ENCODE measurements at places on chromosomes 11 and 22.

DNA sequence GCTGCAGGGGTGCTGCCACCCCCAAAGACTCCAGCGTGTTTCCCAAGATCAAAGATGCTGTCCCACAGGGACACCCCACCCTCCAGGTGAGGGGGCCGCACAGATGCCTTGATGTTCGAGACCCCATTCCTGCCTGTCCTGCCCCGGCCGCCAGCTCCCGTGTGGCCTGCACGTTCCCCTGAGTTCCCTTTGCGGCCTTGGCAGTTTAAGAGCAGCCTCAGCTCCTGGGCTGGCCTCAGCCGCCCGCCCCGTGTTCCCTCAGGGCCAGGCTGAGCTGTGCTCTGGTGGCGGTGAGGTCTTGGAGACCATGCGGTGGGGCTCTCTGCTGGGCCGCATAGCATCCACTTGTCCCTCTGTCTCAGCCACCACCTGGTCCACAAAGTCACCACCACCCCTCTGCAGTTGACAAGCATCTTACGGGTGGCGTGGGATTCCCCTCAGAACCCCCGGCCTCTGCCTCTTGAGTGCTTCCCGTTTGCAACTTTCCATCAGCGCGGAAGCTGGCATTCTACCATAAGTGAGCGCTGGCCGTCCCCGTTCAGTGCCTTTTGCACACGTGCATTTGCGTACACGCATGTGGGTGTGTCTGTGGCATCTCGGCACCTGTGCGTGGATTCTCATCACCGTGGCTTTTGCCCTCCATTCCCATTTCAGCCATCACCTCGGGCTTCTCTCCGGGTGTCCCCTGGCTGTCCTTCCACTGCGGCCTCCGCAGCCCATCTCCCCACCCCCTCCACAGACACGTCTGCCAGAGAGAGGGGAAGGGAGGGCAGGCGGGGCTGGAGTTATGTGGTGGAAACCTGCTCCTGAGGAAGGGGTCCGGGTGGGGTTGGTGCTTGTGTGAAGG, 35.9 kb downstream of the CTTN start:
- DNase-seq = no peak

- no peak for DNase-seq
These were observed 77.8 kb upstream of the GDPD4 start for GRCh38 chr11:77379253-77379652.

- no peak for DNase-seq
These were observed 742.3 kb downstream of the DLG2 start for GRCh38 chr11:84884836-84885235.

DNA sequence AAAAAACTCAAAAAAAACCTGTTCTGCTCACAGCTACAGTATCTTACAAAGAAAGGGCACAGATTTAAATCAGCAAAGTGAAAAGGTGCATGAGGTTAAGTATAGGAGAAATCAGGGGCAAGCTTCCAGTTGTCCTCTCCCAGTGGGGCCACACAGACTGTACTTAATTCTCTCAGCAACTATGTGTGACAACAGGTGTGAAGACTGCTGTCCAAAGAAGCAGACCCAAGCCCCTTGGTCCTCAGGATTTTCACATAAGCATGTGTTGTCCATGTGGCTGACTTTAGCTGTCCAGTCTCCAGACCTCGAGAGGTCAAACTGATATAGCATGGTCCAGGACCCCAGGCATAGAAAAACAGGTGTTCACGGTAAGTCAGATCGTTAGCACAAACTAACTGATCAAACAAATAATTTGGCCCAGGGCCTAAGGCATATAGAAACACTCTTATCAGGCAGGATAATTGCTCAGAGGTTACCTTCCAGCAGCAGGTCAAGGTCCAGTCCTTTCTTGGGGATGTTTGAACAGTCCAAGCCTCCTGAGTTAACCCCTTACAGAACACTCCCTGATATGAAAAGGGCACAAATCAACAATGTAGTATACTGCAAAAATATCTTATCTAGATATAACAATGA, 21.1 kb upstream of the CSTF3 start:
- DNase-seq = no peak

DNA sequence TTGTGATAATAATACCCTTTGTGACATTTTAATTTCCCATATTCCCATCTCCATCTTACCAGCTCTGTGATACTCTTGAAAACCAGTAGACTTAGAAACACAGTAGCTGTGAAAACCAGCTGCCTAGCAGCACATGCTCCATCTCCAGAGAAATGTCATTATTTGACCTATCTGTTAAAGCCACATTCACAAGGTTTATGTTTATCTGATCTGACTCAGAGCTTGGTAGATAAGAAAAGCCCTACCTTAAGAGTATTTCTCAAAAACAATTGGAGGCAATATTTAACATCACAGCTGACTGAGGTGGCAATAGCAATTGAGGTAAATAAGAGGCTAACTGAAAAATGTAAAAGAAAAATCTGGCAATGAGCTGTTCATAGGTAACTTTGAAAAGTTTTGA, 8.1 kb upstream of the ANO3 start:
- no peak for DNase-seq

DNA sequence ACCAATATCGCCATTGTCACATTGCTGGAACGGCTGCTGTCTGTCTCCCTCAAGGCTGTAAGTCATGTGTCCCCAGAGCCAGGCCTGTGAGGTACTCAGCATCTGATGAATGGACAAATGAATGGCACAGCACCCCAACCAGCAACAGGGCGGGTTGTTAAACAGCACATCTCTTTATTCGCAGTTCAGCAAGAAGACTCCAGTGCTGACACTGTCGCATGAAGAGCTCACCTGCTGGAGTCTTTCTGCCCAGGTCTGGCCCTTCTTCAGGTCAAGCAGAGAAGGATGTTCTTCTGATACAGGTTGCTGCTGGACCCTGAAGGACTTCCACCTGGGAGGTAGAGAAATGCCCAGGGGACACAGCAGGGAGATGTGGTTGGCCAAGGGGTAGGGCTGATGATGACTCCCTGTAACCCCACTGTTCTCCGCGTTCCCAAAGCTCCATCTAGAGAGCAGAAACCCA, 4.8 kb downstream of the SPATA19 start:
- no peak for DNase-seq

- DNase-seq = no peak
These were observed 25.2 kb upstream of the OR8B8 start for GRCh38 chr11:124470561-124471227.

DNA sequence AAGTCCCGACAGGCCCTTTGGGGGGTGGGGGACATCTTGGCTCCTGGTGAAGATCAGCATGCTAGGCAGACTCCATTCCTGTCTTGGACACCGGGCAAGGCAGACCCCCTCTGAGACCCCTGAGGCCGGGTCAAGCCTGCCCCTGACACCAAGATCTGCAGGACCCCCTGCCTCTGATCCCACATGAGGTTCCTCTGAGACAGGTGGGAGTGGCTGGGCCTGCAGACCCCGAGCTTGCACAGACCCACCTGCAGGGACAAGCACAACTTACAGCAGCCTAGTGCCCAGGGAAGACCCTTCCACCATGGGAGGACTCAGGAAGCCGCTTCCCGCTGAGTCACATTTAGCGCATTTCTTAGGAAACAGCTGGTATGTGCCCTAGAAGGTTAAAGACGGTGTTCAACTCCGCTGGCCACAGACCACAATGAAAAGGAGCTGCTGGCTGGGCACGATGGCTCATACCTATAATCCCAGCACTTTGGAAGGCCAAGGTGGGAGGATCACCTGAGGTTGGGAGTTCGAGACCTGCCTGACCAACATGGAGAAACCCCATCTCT, 15.5 kb downstream of the ARVCF start:
- no peak for DNase-seq

GRCh38 chr22:37751449-37752188, 54.8 kb downstream of the TRIOBP start:
- DNase-seq = no peak

GRCh38 chr11:11416502-11416901, 63.5 kb upstream of the CSNK2A3 start:
- DNase-seq = no peak

DNA sequence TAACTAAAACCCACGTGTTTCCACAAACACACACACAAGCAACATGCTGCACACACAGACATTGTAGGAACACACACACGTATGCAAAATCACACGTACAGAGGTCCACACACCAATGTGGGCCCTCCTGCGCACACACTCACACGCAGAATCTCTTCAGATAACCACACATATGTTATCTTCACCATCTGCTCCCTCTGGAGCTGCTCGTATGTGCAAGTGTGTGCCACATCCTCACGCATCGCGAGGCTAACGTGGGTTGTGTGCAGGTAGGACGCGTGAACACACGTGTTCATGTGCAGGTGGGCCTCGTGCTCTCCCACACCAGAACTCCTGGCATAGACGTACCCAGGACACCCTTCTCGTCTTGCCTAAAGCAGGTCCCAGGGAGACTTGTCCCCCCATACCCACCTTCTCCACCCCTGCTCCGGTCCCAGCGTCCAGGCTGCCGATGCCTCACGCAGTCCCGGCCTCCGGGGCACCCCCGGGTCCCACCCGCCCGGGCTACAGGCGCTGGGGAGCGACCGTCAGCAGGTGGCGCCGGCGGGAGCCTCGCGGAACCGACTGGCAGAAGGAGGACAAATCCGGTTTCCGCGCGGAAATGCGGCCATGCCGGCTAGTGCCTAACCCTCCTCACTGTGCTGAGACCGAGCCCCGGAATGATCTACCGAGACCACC, 10.3 kb upstream of the IGSF9B start:
- DNase-seq = no peak

GRCh38 chr11:85791409-85791990, 19.4 kb downstream of the SYTL2 start:
- DNase-seq = no peak

GRCh38 chr22:34669001-34669400, 397.0 kb upstream of the ISX start:
- no peak for DNase-seq

DNA sequence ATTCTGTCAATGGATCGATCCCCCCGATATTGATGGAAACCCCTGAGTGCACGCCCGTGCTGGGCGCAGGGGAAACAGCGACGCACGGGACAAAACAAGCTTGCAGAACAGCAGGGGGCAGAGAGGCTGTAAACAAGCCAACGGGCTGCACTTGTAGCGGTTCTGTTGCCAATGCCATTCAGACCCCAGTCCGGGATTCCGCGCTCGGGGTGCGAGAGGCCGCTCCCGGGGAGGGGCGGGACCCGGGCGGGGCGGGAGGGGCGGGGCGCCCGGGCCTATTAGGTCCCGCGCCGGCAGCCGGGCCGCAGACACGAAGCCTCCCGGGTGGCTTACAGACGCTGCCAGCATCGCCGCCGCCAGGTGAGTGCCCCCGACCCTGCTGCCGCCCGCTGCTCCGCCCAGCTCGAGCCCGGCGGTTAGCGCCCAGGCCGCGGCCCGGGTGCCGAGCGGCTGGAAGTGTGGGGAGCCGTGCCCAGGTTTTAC, at the start of gene BIK:
Gene BIK, plus strand, starts transcription at position 307 of the 483 bp plus-strand sequence. CDS start 13,273 bp downstream, outside the sequence.
- DNase-seq = no peak

DNA sequence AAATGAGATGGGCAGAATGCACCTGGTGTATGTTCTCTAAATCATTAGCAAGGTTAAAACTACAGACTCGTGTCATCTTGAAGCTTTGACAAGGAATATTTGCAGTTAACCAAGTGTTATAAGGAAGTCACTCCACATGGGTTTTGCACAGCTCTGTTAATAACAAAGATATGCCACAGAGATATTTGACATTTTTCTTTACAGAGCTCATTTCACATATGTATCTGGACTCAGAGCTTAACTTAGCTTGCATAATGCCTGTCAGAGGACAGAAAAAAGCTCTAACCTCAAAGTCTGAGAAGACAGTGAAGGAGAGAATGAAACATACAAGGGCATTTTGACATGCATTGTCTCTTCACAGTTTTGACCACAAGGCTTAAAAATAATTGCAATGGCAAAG, 105.5 kb downstream of the C11orf87 start:
- no peak for DNase-seq

GRCh38 chr11:32088117-32088941, 2.5 kb upstream of the RCN1 start:
- no peak for DNase-seq

GRCh38 chr22:22691716-22692701, 47.6 kb downstream of the GGTLC2 start:
- DNase-seq = no peak

- no peak for DNase-seq
These were observed 556.2 kb upstream of the CHORDC1 start for GRCh38 chr11:90779098-90779497.

GRCh38 chr11:18802381-18803257, 11.0 kb upstream of the PTPN5 start:
- no peak for DNase-seq

DNA sequence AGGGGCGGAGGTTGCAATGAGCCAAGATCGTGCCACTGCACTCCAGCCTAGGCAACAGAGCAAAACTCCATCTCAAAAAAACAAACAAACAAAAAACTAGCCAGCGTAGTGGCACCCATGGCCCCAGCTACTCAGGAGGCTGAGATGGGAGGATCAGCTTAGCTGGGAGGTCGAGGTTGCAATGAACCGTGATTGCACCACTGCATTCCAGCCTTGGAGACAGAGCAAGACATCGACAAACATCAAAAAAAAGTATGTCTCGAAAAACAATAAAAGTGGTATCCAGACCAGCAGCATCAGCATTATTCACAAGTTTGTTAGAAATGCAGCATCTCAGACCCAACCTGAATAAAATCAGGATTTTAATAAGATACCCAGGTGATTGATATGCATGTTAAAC, 6.2 kb upstream of the MAPK1 start:
- no peak for DNase-seq

DNA sequence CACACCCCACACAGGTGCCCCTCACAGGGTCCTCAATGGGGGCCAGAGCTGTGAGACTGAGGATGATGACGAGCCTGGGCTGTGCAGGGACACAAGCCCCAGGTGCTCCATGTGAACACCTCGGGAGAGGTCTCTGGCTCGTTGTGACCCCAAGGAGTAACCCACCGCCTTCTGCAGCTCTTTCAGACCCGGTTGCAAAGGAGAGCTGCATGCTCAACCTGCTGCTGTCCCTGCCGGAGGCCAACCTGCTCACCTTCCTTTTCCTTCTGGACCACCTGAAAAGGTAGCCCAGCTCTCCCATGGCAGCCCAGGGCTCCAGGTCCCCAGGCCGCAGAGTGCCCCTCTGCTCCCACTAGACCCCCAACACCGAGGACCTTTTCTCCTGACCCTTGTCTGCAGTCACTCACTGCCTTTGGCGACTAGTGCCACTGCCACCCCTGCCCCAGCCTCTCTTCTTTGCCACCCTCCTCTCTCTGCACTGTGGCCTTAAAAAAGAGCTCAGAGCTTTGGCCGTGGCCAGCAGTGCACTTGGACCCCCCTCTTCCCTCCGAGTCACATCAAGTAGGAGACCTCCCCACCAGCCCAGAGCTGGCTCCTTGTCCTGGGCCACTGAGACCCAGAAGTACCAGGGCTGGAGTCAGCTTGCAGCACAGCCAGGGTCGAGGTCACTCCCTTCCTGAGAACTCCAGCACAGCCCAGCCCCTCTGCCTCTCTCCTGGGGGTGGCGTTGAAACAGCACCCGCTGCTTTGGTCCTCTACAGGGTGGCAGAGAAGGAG, 133.7 kb downstream of the BCR start:
- DNase-seq = no peak

DNA sequence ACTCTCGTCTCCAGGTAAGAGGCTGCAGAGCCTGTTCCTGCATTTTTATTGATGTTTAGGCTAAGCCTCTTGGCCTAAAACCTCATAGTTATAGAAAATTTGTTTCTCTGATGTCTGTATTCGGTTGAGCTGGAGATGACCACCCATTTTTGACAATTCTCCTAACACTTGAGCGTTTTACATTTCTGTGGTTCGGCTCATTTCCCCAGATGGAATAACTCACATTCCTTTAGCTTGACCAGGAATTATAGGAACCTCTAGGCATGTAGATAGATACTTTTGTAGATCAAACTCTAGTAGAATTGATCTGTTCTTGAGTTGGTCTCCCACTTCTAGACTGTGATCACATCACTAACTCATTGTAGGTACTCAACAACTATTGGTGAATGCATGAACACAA, 172.6 kb upstream of the CADM1 start:
- no peak for DNase-seq

- no peak for DNase-seq
These were observed 30.7 kb downstream of the ELFN2 start for GRCh38 chr22:37396488-37397084.

Measured in stimulated activated CD8-positive, alpha-beta memory T cell treated with anti-CD3 and anti-CD28 coated beads, Interleukin-4, amount 100 ng/mL, for 4 hours (primary cell).